ENCODE measurements at places on chromosomes 7 and 10. TPM values are rescaled to one million over a fixed set of nuclear protein-coding genes. Genes with fewer than 3 reads are reported as not detected.

DENND2A gene
- total RNA-seq: not detected

OR2A12 gene
- not detected for total RNA-seq

GBX1 gene
- total RNA-seq: not detected

ZNF488 gene
- not detected for total RNA-seq

SP8 gene
- not detected for total RNA-seq

IDI2 gene
- not detected for total RNA-seq

SH2B2 gene
- 54.1 TPM for total RNA-seq

PTPRZ1 gene
- total RNA-seq: not detected

SPDYE11 gene
- not detected for total RNA-seq

HOGA1 gene
- total RNA-seq: not detected

ANKRD2 gene
- total RNA-seq: not detected

CCDC3 gene
- 0.08 TPM for total RNA-seq

SORCS3 gene
- total RNA-seq: not detected

LIPF gene
- total RNA-seq: not detected

FGFR2 gene
- 0.15 TPM for total RNA-seq

USP6NL gene
- 25.0 TPM for total RNA-seq

Data from GM12878 (cell line).